ENCODE measurements at places on chromosomes 6 and 20. TPM values are rescaled to one million over a fixed set of nuclear protein-coding genes. Genes with fewer than 3 reads are reported as not detected.
A peak's percentile ranks its signal among the peaks of the same experiment; 100 is the strongest.

GRCh38 chr20:53738039-53738944 lies 144.7 kb upstream of the ZNF217 start:
- H3K4me3 ChIP-seq, result no peak overlapping the region
- H3K4me1 ChIP-seq, result peaks cover 55% of the 10 kb centered on the region
- DNase-seq, result no peak
- H3K27ac ChIP-seq, result no peak overlapping the region

DNA sequence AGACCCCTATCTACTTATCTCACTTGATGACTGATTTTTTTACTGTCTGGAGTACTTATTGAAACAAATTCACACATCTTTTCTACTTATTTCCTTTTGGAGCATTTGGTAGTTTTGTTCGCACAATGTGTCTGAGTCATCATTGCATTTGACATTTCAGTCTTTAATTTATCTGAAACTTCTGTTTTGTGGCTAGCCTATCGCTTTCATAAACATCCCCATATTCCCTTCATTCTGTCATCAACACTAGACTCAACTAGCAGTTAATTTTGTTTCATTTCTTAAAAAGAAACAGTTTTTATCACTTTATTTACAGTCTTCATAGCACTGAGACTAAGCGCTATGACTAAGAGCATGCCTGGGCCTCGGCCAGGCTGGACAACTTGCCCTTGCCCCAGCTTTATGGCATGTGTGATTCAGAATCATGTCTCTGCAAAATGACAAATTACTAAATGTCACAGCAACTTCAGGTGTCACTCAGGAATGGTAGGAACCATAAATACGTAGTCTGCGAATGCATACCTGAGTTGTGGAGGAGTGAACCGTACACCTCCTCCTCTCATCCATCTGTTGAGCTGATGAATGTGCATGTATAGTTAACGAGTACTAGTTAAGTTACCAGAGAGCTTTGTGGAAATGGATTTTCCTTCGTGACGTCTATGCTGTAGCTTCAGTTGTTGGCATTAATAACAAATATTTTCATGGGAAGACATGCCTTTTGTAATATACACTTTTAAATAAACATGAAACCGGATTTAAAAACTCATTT lies 16.2 kb downstream of the L3MBTL3 start:
- peak overlapping the region; percentile 87 for H3K27ac ChIP-seq
- H3K27me3 ChIP-seq, result no peaks in the 10 kb centered on the region
- peaks cover 71% of the 10 kb centered on the region for H3K4me1 ChIP-seq
- H3K4me3 ChIP-seq, result peak overlapping the region; percentile 54
- peak; percentile 66 for DNase-seq
- H3K36me3 ChIP-seq, result peaks cover 14% of the 10 kb centered on the region

DNA sequence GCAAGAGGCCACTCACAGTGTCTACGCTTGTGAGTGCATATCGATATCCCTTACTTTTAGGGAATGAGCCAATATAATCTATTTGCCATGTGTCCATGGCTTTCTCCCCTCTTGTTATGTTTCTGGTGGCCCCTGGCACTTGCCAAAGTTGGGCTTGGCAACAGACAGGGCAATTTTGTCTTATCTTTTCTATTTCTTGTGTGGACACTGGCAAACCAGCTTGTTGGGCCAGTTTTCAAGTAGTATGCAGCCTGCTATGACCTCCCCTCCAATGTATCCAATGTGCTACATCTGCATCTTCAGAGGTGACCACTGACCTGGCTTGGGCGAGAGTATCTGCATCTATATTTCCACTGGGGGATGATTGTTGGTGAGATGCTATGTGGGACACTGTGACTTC lies 29.2 kb downstream of the GSTA2 start:
- no peaks in the 10 kb centered on the region for H3K4me1 ChIP-seq
- H3K4me3 ChIP-seq, result no peak overlapping the region
- no peak overlapping the region for H3K27ac ChIP-seq

DNA sequence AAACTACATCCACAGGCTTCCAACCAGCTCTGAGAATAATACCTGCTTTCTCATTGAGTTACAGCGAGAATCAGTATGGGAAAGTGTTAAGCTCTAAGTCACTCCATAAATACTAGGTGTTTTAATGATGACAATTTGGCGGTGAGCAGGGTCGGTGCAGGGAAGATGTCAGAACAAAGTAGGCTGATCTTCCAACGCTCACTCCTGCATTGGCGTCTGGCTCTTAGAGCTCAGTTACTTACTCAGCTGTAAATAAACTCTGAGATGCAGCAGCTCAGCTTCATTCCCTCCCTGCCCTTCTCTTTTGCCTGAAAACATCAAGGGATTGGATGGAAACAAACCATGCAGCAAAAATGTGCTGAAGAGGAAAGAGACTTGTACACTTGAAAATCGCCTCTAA lies 102.5 kb upstream of the SPACA1 start:
- H3K4me1 ChIP-seq, result no peaks in the 10 kb centered on the region
- no peak overlapping the region for H3K27ac ChIP-seq
- H3K36me3 ChIP-seq, result no peaks in the 10 kb centered on the region
- DNase-seq, result no peak
- no peak overlapping the region for H3K4me3 ChIP-seq

KCNG1 gene
- 1.8 TPM for total RNA-seq

- peaks cover 63% of the 10 kb centered on the region for H3K4me1 ChIP-seq
- H3K27me3 ChIP-seq, result no peaks in the 10 kb centered on the region
- H3K4me3 ChIP-seq, result peak overlapping the region; percentile 99
- H3K36me3 ChIP-seq, result peaks cover 82% of the 10 kb centered on the region
- H3K27ac ChIP-seq, result peak overlapping the region; percentile 92
These were observed 550 bp downstream of the PLAGL2 start for GRCh38 chr20:32206760-32207625.

DNA sequence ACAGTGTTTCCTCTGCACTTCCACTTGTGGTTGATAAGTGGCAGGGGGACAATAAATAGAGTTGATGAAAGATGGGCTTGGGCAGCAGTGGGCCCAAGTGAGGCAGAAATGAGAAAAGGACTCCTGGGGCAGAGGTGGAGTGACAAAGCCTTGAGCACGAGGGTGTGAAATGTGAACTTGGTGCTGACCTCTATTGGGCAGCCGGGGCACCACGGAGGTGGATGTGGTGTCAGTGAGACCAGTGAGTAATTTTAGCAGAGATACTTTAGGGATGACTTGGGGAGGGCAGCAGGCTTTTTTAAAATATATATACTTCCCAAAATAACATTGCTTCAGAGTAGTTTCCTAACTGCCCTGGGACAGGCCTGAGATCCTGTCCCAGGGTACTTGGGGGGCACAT lies 30.6 kb upstream of the MYLK2 start:
- no peaks in the 10 kb centered on the region for H3K27me3 ChIP-seq
- H3K4me1 ChIP-seq, result no peaks in the 10 kb centered on the region
- peaks cover 56% of the 10 kb centered on the region for H3K36me3 ChIP-seq
- H3K27ac ChIP-seq, result no peak overlapping the region

DNA sequence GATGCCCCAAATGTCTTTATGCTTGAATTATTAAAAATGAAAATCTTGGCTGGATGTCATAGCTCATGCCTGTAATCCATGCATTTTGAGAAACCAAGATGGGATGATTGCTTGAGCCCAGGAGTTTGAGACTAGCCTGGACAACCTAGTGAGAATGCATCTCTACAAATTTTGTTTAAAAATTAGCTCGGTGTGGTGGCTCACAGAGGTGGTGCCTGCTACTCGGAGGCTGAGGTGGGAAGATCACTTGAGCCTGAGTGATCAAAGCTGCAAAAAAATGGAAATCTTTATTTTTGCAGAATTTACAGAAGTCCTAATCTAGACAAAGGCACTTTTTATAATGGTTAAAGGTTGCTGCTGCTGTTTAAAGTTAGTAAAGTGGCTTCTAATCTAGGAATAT lies 20.0 kb upstream of the COL19A1 start:
- no peaks in the 10 kb centered on the region for H3K4me1 ChIP-seq
- no peaks in the 10 kb centered on the region for H3K36me3 ChIP-seq
- no peak overlapping the region for H3K4me3 ChIP-seq
- H3K27ac ChIP-seq, result no peak overlapping the region

MOXD1 gene
- not detected for total RNA-seq

DNA sequence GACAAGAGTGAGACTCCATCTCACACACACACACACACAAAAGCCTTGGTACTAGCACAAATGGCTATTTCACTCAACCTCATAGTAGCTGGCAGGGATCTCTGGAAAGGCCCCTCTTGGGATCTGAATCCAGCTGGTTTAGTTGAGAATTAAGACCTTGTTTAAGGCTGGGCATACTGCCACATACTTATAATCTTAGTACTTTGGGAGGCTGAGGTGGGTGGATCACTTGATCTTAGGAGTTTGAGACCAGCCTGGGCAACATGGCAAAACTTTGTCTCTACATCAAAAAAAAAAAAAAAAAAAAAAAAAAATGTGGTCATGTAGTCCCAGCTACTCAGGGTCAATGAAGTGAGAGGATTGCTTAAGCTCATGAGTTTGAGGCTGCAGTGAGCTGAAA lies 628.3 kb downstream of the MMUT start:
- no peak overlapping the region for H3K4me3 ChIP-seq
- H3K27me3 ChIP-seq, result no peaks in the 10 kb centered on the region
- no peak for DNase-seq

GRCh38 chr6:53737746-53738145 lies 57.1 kb upstream of the LRRC1 start:
- no peak overlapping the region for H3K4me3 ChIP-seq
- no peak for DNase-seq
- no peak overlapping the region for H3K27ac ChIP-seq
- no peaks in the 10 kb centered on the region for H3K27me3 ChIP-seq

DNA sequence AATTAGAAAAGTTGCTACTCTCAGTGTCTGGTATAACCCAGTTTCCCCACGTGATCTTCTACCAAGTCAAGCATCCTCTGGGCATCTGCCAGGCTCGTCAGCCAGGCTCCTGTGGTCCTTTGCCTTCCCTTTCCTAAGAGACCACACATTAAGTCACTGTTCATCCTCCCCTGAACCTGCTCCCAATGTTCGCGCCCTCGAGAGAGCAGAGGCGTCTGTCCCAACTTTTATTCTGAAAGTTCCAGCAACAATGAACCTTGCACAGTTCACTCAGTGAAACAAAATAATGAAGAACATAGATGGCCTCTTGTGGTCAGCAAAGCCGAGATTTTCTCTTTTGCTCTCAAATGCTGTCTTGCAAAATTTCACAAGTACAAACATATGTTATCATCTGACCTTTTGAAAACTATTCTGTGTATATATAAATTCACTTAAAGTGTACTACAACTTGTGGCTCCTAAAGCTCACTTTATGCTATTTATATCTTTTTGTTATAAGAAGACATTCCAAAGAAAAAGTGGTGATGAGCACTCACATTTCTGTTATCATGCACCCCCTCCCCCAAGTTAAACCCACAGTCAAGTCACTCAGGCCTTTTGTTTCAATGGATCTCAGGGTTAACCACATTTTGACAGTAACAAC lies 39.2 kb upstream of the NHSL1 start:
- H3K4me1 ChIP-seq, result no peaks in the 10 kb centered on the region
- H3K4me3 ChIP-seq, result no peak overlapping the region
- H3K27me3 ChIP-seq, result peaks cover 6% of the 10 kb centered on the region
- no peaks in the 10 kb centered on the region for H3K36me3 ChIP-seq

DNA sequence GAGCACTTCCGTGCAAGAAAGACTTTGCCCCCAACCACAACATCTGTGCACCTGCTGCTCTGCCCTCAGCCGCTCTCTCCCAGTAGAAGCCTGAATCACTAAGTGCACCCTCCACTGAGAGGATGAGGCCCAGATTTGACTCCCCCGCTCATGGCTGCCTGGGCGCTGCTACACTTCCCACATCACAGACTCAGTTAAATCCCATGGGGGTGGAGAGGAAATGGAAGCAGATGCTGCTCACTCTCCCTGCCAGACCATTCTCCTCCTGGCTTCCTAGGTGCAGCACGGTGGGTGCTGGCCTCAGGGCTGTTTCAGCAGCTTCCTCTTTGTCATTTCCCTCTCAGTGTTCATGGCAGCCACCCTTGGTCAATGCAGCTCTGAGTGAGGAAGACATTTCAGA lies 4.8 kb downstream of the CST5 start:
- no peak overlapping the region for H3K4me3 ChIP-seq
- peaks cover 8% of the 10 kb centered on the region for H3K27me3 ChIP-seq
- no peak overlapping the region for H3K27ac ChIP-seq
- DNase-seq, result no peak
- H3K36me3 ChIP-seq, result no peaks in the 10 kb centered on the region

SPTLC3 gene
- total RNA-seq, result 0.72 TPM

ARG1 gene
- not detected for total RNA-seq

ISM1 gene
- total RNA-seq, result 1.4 TPM

C6orf163 gene
- total RNA-seq, result 1.3 TPM

ZC2HC1B gene
- not detected for total RNA-seq

SNPH gene
- total RNA-seq, result 3.7 TPM

KHDC1 gene
- 3.5 TPM for total RNA-seq

DNA sequence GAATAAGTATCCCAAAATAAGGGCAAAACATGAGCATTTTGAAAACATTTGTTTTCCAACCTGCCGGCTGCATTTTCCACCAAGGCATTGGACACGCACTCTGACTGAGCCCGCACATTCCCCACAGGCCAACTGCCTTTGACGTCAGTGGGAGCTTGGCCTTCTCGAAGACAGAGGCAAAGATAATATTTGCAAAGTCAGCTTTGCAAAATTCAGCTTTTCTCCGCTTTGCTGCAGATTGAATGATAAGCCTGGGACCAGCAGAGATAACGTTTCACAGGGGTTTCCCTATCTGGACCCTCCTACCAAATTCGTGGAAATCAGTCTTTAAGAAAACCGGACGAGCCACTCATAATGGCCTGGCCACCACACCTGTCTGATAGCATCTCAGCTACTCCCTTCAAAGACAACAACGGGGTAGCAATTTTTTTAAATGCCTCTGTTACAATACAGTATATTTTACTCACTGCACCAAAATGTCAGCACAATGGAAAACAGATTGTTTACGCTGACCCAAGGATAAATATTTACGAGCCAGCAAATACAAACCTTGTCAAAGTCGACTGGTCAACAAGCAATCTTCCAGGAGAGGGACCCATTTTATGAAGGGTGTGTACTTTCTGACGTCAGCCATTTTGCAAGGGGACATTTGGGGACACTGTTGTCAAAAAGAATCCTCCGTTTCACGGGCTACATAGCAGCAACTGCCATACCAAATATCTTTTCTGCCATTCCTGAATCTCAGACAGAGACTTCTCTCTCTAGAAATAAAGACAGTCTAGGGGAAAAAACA lies 100.5 kb downstream of the TFAP2A start:
- no peaks in the 10 kb centered on the region for H3K27me3 ChIP-seq
- DNase-seq, result no peak
- no peak overlapping the region for H3K4me3 ChIP-seq
- H3K36me3 ChIP-seq, result no peaks in the 10 kb centered on the region

DNA sequence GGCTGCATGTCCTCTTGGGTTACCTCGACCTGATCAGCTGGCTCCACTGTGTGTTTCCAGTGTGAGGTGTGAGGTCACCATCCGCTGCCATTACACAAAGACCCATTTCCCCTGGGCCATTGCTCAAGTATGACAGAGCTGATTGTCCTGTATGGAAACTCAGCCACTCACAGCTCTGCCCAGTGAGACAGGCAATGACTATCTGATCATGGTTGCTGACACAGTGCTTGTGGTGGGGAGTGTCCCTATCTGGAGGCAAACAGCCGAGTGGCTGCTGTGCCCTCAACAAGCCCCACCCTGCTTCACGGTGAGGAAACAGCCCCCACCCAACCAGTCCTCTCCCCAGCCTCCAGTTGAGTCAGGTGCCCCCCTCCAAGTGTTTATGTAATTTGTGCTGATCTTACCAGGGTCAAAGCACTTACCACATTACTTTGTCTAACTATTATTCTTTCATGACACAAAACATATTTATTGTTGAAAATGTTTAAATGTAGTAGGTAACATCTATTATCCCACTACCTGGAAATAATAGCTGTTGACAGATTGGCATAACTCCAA lies 11.7 kb upstream of the MAPK13 start:
- peak overlapping the region; percentile 97 for H3K27ac ChIP-seq
- peak; percentile 85 for DNase-seq
- H3K36me3 ChIP-seq, result peaks cover 26% of the 10 kb centered on the region
- H3K27me3 ChIP-seq, result no peaks in the 10 kb centered on the region
- no peak overlapping the region for H3K4me3 ChIP-seq

SLC22A2 gene
- total RNA-seq, result not detected
